ENCODE measurements at places on chromosomes 7 and 10.

DNA sequence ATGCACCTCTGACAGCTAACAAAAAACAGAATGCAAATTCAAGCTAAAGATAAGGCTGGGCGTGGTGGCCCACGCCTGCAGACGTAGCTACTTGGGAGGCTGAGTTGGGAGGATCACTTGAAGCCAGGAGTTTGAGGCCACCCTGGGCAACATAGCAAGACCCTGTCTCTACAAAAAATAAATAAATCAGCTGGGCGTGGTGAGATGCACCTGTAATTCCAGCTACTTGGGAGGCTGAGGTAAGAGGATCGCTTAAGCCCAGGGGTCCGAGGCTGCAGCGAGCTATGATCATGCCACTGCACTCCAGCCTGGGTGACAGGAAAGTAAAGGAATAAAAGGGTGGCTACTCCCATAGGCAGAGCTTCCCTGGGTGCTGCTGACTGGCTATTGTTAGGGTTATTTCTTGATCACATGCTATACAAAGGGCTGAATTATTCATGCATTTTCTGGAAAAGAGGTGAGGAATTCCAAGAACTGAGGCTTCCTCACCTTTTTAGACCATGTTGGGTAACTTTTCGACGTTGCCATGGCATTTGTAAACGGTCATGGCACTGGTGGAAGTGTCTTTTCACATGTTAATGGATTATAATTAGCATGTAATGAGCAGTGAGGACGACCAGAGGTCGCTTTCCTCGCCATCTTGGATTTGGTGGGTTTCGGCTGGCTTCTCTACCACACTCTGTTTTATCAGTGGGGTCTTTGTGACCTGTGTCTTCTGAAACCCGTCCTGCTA, 6.9 kb upstream of the PSMG3 start:
- no peak for DNase-seq

DNA sequence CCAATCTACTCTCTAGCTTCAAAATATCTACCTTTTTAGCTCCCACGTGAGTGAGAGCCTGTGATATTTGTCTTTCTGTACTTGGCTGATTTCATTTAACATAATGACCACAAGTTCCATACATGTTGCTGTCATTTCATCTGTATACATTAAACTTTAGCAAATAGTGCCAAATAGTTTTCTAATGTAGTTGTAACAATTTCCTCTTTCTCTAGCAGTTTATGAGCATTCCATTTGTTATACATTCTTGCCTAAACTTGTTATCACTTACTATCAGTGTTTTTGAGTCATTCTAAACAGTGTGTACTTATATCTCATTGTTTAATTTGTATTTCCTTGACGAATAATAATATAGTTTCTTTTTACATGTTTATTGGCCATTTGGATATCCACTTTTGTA, 77.2 kb downstream of the NEUROD6 start:
- DNase-seq: no peak

DNA sequence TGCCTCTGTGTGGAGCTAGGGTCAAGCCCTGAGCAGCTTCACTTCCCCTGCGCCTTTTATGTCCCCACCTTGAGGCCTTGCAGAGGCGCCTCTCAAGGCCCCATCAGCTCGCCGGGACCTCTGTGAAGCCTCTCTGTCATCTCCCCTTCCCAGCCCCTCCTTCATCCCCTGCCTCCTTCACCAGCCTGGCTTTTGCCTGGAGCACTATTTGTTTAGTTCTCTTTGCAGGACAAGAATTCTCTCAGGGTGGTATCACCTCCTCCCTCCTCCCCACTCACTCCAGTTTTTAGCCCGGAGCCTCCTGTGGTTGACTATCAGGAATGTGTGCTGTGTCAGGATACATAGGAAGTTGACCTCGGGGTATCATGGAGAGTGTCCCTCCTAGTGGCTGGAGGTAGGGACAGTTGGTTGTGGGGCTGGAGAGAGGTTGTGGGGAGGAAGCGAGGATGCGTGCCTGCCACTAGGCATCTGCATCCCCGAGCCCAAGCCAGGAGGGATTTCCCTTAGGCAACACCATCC, 89.8 kb upstream of the ANLN start:
- DNase-seq: no peak

DNA sequence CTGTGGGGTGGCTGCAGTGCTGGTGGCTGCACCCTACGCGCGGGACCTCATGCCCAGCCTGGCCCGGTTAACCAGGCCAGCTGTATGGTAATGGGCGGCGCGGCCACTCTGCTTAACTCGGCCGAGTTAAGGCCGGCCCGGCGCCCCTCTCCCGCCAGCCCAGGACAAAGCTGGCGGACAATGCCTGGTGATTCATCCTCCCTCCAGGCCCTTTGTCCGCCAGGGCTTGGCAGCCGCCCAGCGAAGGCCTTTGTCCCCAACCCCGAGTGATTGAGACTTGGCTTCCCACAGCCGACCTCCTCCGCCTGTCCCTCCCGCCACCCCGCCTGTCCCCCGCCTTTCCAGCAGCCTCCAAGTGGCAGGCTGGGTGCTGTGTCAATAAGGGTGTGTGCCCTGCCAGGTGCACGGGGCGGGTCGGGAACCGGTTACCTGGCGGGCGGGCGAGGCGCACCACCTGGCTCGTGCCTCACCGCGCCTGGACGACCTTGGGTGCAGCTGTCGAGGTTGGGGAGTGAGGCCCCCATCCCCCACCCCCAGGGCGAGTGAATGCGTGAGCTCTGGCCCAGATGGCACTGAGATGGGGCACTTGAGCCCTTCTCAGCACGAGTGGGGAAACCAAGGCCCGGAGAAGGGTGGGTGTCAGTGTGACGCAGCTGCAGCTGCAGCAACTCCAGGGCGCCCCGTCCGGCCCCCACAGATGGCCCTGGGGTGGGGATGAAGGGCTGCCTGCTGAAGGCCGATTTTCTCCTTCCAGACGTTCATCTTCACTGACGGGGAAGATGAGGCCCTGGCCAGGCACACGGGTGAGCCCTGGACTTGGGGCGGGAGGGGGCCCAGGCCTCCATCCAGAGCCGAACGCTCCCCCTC, 4.6 kb downstream of the LFNG start:
- no peak for DNase-seq

DNA sequence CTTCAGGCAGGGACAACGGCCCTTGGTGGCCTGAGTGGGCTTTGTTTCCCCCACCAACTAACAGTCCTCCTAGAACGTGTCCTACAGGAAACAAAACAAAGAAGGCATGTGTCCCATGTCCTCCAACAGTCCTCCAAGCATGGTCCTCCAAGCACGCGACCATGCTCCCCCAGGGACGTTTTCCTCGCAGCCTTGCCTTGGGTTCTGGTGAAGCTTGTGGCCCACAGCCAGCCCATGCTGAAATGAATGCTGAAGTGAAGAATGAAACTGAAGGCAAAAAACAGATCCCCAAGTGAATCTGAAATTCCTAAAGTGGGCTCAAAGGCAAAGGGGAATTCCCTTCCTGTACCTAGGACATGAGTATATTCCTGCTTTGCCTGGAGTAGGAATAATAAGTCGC, 176.6 kb downstream of the JCAD start:
- no peak for DNase-seq

DNA sequence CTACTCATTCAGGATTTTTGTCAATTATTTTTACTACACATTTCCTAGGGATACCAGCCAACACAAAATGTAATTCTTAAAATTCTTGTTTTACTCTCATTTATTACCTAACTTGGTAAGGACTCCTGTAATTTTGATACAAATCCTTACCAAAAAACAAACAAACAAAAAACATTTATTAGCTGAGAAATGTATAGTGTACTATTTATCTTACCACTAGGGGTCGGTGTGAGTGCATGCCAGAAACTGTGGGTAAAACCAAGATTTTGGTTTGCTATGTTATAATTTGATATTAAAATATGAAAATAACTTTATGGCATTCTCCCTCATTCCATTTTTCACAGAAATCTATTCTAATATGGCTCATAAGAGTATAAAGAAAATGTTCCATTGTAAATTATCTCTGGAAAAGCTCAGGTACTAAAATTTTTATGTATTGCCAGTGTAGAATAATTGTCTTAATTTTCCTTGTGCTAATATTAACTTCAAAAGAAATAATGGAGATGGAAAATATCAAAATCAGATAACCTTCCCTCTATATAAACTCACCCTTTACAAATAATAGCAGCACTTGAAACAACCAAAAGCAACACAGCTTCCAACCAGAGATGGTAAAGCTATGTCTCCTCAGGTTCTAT, 290.8 kb upstream of the PCDH15 start:
- no peak for DNase-seq

DNA sequence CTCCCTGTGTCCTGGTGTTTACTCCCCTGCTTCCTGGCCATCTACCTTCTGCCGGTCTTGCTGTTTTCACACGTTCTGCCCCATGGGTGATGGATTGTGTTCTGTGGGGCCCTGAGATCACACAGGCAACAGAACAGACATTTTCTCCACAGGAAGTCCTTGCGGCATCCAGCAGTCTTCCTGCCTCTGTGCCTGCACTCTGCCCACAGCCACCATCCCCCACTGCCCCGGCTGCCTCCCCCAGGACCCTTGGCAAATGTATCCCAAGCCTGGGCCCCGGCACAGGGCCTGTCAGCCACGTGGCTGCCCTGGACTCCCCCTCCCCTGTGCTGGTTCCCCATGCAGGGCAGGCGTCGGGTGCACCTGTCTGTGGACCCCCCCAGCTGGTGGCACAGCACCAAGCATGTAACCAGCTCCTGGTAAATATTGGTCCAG, 184.2 kb downstream of the WDR37 start:
- DNase-seq: no peak

GRCh38 chr10:92219559-92219958, 71.3 kb downstream of the CPEB3 start:
- DNase-seq: no peak

DNA sequence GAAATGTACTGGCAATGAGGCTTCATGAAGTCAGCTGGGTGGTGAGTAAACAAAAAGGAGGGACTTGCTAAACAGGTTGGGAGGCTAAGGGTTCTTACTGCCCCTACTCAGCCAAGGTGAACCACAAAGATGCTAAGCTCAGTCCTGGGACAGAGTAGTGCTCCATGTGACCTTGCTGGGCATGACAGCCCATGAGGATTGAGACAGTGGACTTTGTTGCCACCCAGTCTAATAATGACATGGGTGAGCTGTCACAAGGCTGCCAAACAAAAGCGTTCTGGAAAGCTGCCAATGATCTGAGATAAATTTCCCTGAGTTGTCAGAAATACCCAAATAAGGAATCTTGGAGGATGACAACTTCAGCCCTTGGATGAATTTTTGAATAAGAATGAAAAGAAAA, 75.2 kb downstream of the CLEC2L start:
- no peak for DNase-seq

- DNase-seq: no peak
Measured at GRCh38 chr10:28594406-28594805, 61.5 kb downstream of the WAC start.

DNA sequence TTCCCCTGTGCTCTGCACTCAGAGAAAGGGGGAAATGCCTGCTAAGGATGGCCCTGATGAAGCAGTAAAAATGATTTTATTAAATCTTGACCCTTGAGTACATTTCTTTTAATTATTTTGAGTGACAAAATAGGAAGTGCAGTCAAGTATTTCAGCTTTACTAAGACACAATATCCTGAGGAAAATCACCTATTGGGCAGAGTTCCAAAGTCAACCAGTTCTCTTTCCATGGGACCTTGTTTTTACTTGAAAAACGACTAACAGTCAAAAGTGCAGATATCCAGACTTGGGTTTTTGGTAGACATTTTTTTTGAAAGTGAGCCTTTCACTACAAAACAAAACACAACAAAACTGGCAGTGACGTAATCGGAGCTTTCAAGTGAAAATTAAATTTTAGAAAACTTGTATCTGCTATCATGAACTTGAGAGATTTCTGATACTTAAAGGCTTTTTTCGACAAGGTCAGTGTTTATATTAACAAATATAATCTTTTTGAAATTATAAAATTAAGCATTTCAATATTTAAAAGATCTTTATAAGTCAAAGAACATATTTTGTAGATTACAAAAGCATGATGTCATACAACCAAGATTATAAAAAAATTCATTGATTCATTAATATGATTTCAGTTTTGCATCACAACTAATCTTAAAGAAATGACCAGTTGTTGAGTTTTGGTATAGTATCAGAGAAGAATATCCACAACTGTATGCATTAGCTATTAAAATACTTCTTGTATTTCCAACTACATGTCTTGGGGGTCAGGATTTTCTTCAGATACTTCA, 513.8 kb upstream of the AKR1E2 start:
- DNase-seq: no peak

DNA sequence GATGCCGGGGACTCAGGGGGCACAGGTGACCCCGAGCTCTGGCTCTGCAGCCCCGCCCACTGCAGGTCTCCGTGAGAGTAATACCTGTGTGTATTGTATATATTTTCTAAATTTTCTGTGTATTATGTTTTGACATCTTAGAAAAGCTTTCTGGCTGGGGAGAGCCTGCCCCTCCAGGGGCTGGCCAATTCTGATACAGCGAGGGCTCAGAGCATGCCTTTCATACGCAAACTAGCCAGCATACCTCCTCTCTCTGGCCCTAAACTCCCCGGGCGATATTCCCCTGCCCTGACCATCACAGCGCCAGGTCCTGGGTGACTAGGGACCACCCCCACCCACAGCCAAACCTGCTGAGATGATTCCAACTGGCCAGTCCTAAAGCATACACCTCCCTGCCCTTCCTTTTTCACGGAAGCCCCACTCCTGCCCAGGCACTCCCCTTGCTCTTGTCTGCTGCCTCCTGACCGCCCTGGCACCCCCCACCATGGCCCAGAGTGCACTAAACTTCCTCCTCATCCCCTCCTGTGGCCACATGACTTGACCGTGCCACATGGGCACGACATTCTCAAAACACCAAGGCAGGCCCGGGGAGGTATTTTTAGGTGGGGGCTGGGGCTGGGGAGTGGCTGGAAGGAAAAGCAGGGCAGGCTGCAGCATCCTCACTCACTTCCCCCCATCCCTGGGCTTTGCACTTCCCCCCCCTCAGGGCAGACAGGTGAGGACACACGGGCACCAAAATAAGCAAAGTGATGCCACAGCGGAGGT, 61.5 kb downstream of the INSIG1 start:
- no peak for DNase-seq

DNA sequence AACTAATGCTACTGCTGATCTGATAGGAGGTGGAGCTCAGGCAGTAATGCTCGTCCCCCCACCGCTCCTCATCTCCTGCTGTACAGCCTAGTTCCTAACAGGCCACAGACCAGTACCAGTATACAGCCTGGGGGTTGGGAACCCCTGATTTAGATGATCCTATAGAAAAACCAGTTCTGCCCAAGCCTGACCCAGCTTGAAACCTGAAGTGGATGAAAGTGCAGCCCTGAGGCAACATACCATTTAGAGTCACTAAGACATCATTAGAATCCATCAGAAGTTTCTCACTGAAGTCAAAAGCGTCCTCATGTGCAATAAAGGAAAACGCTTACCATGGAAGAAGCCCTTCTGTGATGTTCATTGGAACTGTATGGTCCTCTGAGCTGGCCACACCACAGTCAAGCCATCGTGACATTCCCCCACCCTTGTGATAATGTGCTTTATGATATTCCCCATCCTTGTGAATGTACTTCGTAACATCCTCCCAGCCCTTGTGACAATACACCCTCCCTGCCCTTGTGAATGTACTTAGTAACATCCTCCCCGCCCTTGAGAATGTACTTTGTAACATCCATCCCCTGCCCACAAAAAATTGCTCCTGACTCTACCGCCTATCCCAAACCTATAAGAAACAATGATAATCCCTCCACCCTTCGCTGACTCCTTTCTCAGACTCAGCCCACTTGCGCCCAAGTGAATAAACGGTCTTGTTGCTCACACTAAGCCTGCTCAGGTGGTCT, 65.9 kb upstream of the HECTD2 start:
- DNase-seq: no peak

- no peak for DNase-seq
Measured at GRCh38 chr7:78037603-78038002, 239.0 kb downstream of the PHTF2 start.

- DNase-seq: no peak
Measured at GRCh38 chr10:24468281-24468751, 255.4 kb downstream of the ARHGAP21 start.

- no peak for DNase-seq
Measured at GRCh38 chr10:1272777-1273161, 216.6 kb downstream of the WDR37 start.

All from AG08396 (cell line).